HEK293T (cell line): ENCODE measurements at places on chromosomes 16 and 17.

DNA sequence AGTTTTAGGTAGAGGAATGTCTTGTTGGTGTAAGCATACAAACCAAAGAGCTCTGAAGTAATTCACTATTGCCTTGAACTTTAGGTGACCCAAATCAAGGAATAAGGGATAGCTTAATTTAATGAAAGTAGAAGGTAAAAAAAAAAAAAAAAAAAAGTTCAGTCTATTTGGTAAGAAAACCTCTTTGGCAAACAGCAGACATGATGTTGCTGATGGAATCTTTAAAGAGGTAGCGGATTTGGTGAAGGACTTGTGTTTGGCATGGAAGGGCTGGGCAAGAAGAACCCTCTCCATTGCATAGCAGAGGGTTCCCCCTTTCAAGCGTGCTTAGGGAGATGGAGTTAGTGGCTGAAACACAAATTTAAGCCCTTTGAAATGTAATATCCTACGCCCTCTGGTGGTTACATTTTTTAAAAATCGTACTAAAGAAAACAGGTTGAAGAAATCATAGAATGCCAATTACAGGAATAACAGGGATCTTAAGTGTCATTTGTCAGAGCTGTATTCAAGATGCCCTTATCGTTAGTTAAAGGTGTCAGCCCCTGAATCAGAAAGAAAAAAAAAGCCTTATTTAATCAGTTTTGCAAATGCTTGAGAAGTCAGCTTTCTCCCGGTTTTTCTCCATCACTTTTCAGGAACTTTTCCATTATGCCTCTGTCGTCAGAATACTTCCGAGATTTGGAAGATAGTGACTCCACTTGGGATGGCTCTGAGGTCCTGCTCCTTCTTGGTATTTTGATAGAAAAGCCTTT, 383.1 kb downstream of the KCNJ2 start:
- DNase-seq, result peak; percentile 40

DNA sequence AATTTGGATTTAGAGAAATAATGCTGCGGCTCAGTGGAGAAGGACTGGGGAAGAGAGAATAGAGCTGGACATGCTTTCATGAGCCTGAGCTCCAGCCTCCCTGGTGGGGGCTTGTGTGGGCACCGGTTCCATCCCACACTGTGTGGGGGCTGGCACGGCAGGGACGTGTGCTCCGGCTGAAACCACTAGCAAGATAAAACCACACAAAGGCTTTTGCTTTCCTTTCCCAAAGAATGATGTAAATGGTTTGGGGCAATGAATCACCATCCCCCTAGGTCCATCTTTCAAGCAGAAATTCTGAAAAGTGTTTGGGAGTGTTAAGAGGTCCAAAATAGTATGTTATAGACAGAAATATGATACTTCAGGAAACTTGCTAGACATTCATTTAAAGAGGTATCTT, 77.0 kb downstream of the CDH11 start:
- no peak for DNase-seq

GRCh38 chr16:67436640-67437193, 5.8 kb downstream of the HSD11B2 start:
- no peak for DNase-seq

GRCh38 chr16:89917773-89918452, 749 bp upstream of the MC1R start:
- peak; percentile 50 for DNase-seq

- DNase-seq, result no peak
Observed at GRCh38 chr17:2844416-2844815, 48.2 kb downstream of the RAP1GAP2 start.

DNA sequence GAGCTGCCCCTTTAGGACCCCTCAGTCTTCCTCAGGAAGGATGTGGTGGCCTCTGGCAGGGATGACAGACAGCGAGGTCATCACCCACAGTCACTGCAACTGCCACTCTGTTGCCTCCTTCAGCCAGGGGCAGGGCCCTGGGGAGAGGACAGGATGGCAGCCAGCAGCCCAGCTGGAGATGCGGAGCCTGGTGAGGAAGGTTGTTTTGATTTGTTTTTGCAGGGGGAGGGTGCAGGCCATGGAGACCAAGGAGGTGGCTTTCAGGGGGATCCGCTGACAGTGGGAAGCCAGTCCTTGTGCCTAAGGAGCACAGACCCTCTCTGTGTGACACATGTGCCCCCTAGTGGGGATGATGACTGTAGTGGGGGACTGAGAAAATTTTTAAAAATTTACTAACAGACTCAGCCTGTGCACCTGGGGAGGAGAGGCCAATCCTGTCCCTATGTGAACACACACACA, 7.4 kb downstream of the PRCD start:
- peak; percentile 74 for DNase-seq

- peak; percentile 74 for DNase-seq
Observed at GRCh38 chr17:74566132-74566753, 1.1 kb downstream of the CD300H start.

GRCh38 chr16:53131363-53132071, 76.7 kb downstream of the CHD9 start:
- peak; percentile 58 for DNase-seq
